WTC11 (cell line): ENCODE measurements at places on chromosomes 7 and 10.

DNA sequence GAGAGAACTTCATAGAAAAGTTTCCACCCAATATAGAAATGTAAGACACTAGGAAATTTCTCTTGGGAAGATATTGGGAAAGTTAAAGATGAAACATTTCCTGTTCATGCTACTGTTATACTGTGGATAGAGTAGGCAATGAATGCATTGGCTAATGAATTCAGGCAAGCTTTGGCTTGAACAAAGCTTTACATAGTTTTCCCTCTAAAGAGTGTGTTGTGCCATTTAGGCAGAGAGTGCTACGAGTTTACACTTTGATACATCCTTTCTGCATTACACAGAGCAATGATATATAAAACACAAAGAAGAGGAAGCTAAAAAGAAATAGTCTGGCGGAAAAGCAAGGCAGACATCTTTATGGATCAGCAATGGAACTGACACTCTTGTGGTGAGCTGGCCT is 125.9 kb upstream of the SHH start:
- DNase-seq = no peak
- H3K27me3 ChIP-seq = peaks cover 17% of the 10 kb centered on the region
- H3K27ac ChIP-seq = no peak overlapping the region

DNA sequence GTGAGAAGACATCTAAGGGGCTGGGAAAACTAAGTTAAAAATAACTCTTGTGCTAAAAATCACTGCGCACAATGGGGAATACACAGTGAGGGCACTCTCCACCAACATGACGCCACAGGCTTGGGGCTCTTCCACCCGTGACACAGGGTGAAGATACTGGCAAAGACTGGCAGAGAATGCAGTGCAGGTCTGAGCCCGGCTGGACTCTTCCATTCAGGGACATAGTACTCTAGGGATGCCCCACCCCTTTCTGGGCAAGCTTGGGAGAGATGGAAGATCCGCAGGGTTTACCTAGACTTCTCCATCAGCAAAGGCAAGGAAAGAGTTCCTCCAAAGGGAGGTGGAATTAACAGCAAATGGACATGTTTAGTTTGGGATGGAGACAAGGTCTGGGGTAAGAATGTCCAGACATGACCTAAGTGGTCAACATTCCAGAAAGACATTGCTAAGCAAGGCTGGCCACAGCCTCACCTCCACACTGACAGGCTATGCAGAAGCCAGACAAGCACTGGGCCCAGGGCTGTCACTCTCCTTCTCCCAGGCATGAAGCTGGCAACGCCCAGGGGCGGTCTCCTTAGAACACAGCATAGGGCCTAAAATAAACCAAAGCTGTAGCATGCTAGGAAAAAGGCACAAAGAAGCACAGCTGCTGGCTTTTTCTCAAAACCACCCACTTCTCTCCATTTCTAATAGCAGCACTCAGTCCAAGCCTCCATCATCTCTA is 28.1 kb downstream of the XPNPEP1 start:
- H3K36me3 ChIP-seq = peaks cover 33% of the 10 kb centered on the region
- H3K27ac ChIP-seq = peak overlapping the region; percentile 19
- H3K27me3 ChIP-seq = no peaks in the 10 kb centered on the region

- peak overlapping the region; percentile 47 for H3K27ac ChIP-seq
- no peaks in the 10 kb centered on the region for H3K27me3 ChIP-seq
- H3K36me3 ChIP-seq = no peaks in the 10 kb centered on the region
- DNase-seq = no peak
- peaks cover 38% of the 10 kb centered on the region for H3K4me1 ChIP-seq
- H3K4me3 ChIP-seq = no peak overlapping the region
These were observed 3.7 kb upstream of the HDAC9 start for GRCh38 chr7:18491871-18492270.

DNA sequence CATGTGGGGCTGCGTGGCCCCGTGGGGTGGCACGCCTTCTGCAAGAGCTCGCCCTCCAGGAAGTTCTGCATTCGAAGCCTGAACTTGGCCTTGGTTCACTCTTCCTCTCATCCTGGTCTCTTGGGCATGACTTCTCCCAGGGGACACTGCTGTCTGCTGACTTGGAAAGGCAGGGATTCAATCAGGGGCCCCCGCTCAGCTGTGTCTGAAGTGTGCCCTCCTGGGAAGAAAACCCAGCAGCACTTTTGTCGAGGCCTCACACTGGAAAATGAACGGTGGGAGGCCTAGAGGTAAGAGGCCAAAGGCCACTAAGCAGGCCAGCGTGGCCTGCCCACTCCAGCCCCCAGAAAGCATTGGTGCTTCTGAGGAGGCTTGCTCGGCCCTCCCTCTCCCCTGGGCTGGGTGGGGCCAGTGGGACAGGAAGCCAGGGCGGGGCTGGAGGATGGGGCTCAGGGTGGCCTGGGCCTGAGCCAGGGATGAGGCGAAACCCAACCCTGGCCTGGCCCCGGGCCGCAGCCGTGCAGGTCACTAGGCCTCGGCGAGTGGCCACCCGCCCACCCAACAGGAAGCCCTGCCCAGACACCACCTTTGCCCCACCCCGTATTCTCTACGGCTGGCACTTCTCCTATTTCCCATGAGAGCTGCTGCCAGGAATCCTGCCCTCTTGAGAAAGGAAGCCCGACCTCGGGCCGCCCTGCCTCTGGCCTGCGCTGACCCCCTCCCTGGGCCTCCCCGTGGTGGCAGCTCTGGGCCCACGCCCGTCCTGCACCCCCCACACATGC is 81.1 kb downstream of the ZMIZ1 start:
- H3K36me3 ChIP-seq = no peaks in the 10 kb centered on the region
- no peaks in the 10 kb centered on the region for H3K27me3 ChIP-seq
- H3K4me3 ChIP-seq = no peak overlapping the region
- peaks cover 15% of the 10 kb centered on the region for H3K4me1 ChIP-seq

GRCh38 chr10:71770255-71770654 is 3.1 kb downstream of the VSIR start:
- no peaks in the 10 kb centered on the region for H3K36me3 ChIP-seq
- H3K27ac ChIP-seq = no peak overlapping the region
- H3K4me3 ChIP-seq = no peak overlapping the region
- no peak for DNase-seq

GRCh38 chr7:28157831-28158416 is 22.7 kb downstream of the JAZF1 start:
- no peaks in the 10 kb centered on the region for H3K27me3 ChIP-seq
- H3K36me3 ChIP-seq = peaks cover 8% of the 10 kb centered on the region; the same call in 1 of the 2 replicates
- peaks cover 26% of the 10 kb centered on the region for H3K4me1 ChIP-seq
- no peak overlapping the region for H3K4me3 ChIP-seq
- DNase-seq = no peak
- H3K27ac ChIP-seq = no peak overlapping the region

GRCh38 chr7:129017933-129018538 is 36.9 kb downstream of the TNPO3 start:
- no peaks in the 10 kb centered on the region for H3K27me3 ChIP-seq
- peaks cover 2% of the 10 kb centered on the region; the same call in 1 of the 2 replicates for H3K4me1 ChIP-seq
- H3K4me3 ChIP-seq = no peak overlapping the region

DNA sequence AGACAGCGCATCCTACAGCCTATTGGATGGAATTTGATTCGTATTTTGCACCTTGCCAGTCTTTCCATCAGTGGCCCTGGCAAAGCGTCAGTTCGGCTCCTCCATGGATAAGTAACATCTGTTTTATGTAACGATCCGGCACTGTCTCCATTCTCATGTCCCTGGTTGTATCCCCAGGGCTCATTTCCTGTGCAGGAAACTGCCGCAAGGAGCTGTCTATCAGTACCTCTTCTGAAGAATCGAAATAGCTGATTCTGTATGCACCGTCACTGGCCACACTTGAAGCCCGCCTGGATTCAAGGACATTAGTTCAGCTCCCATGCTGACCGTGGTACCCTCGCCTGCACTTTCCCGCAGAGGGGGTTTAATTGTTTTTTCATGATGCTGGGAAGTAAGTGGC is 53.1 kb upstream of the NPS start:
- no peaks in the 10 kb centered on the region for H3K36me3 ChIP-seq
- no peak overlapping the region for H3K27ac ChIP-seq
- H3K4me1 ChIP-seq = peaks cover 2% of the 10 kb centered on the region; the same call in 1 of the 2 replicates
- no peak for DNase-seq
- no peaks in the 10 kb centered on the region for H3K27me3 ChIP-seq
- no peak overlapping the region for H3K4me3 ChIP-seq

DNA sequence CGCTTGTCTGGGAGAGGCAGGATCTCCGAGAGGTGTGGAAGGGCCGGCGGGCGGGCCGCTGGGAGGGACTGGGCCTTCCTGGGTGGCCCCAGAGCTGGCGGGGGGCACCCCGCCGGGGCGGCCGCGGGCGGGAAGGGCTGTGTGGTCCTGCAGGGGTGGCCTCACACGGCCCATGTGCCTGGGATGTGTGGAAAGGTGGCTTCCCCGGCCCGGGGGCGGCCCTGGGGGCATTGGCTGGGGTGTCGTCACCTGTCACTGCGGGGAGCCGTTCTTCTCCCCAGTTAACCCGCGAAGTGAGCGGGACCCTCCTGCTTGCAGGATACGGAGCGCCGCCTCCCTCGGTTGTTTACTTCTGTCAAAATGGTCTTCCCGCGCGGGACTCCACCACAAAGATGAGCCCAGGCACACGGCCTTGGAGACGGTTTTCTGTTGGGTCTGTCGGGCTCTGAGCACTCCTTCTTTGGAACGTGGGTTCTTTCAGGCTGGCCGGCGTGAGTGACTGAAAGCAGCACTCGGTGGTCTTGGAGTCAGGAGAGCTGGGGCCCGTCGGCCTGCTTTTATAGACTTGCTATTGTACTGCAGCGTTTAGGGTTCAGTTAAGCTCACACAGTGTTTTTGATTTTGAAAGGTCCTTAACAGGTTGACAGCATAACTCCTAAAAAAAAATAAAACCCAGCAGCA is 700 bp downstream of the SMC3 start:
- DNase-seq = peak; percentile 53
- H3K4me1 ChIP-seq = peaks cover 27% of the 10 kb centered on the region
- no peaks in the 10 kb centered on the region; the same call in 1 of the 2 replicates for H3K27me3 ChIP-seq
- H3K36me3 ChIP-seq = peaks cover 14% of the 10 kb centered on the region
- peak overlapping the region; percentile 89 for H3K27ac ChIP-seq

DNA sequence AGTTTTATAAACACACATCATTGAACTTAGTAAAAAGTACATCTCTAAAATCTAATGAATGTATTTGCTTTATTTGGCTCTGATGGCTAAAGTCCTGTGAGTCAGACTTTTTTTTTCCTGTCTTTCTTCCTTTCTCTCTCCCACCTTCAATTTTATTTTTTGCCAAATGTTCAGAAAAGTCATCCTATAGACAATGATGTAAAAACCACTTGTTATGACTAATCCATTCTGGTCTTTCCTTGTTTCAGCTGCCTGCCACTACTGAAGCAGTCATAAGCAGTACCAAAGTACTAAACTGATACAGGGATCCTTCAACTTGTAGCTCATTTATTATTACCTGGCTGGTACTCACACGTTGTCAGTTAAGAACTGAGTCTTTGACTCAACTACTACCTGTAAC is 23.9 kb downstream of the HECTD2 start:
- H3K36me3 ChIP-seq = peaks cover 11% of the 10 kb centered on the region
- no peak for DNase-seq
- no peak overlapping the region for H3K27ac ChIP-seq
- no peaks in the 10 kb centered on the region for H3K4me1 ChIP-seq
- H3K27me3 ChIP-seq = no peaks in the 10 kb centered on the region
- no peak overlapping the region for H3K4me3 ChIP-seq

DNA sequence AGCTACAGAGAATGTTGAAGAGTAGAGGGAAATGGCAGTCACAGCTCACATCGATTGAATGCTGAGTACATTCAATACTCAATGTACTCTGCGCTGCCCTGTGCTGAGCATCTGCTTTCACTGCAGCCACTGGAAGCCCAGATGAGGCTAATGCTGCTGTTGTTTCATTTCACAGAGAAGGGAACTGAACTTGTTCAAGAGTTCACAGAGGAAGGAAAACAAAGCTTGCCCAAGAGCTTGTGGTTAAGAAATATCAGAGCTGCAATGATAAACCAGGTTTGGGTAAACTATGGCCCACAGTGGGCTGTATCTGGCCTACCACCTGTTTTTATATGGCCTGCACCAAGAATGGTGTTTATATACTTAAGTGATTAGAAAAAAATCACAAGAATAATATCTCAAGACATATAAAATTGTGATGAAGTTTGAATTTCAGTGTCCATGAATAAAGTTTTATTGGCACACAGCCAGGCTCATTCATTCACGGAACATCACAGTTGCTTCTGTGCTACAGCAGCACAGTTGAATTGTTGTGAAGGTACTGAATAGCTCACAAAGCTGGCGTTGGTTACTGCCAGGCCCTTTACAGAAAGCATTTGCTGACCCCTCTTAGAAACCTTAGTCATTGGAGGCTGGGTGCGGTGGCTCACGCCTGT is 64.1 kb downstream of the CFAP58 start:
- no peaks in the 10 kb centered on the region for H3K36me3 ChIP-seq
- H3K4me1 ChIP-seq = peaks cover 19% of the 10 kb centered on the region
- no peak overlapping the region for H3K27ac ChIP-seq
- DNase-seq = no peak

GRCh38 chr10:8752146-8752843 is 697.8 kb downstream of the GATA3 start:
- no peak overlapping the region; the same call in none of the 2 replicates for H3K27ac ChIP-seq
- H3K27me3 ChIP-seq = no peaks in the 10 kb centered on the region
- DNase-seq = no peak
- H3K4me1 ChIP-seq = no peaks in the 10 kb centered on the region

- DNase-seq = no peak
- H3K27me3 ChIP-seq = peaks cover 12% of the 10 kb centered on the region
- peaks cover 36% of the 10 kb centered on the region for H3K4me1 ChIP-seq
- H3K4me3 ChIP-seq = no peak overlapping the region
- H3K27ac ChIP-seq = no peak overlapping the region
These were observed 50.4 kb upstream of the ENO4 start for GRCh38 chr10:116798859-116799258.

GRCh38 chr7:110399421-110399820 is 691.5 kb upstream of the LRRN3 start:
- no peaks in the 10 kb centered on the region for H3K27me3 ChIP-seq
- peaks cover 4% of the 10 kb centered on the region for H3K4me1 ChIP-seq
- no peak overlapping the region for H3K27ac ChIP-seq
- no peaks in the 10 kb centered on the region for H3K36me3 ChIP-seq
- H3K4me3 ChIP-seq = no peak overlapping the region

DNA sequence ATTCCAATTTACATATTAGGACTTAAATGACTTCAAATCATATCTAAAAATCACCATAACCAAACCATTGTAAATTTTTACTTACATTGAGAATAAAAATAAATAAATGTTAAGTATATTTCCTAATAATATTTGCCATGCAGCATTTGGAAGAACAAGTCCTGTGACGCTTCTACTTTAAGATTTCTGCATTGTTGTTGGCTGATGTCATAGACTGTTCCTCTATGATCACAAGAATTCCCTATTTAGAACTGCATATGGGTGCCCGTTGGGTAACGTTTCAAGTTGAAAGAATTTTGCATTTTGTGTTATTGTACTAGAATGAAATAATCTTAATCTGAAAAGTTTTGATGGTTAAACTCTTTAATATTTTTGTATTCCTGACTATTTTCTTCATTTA is 5.1 kb upstream of the ITGB1 start:
- no peaks in the 10 kb centered on the region for H3K27me3 ChIP-seq
- no peaks in the 10 kb centered on the region for H3K36me3 ChIP-seq
- no peak for DNase-seq
- H3K27ac ChIP-seq = peak overlapping the region; percentile 94
- H3K4me1 ChIP-seq = peaks cover 53% of the 10 kb centered on the region
- peak overlapping the region; percentile 11; the same call in 1 of the 2 replicates for H3K4me3 ChIP-seq

GRCh38 chr10:66651308-66652082 is 274.3 kb upstream of the LRRTM3 start:
- DNase-seq = no peak
- H3K27me3 ChIP-seq = no peaks in the 10 kb centered on the region; the same call in 1 of the 2 replicates
- H3K4me1 ChIP-seq = no peaks in the 10 kb centered on the region

- no peak overlapping the region for H3K4me3 ChIP-seq
- DNase-seq = no peak
- no peaks in the 10 kb centered on the region; the same call in 1 of the 2 replicates for H3K27me3 ChIP-seq
These were observed 40.3 kb upstream of the ANK3 start for GRCh38 chr10:60430017-60430416.

GRCh38 chr7:80060218-80060806 is 74.3 kb upstream of the GNAI1 start:
- H3K27ac ChIP-seq = no peak overlapping the region
- DNase-seq = no peak
- no peak overlapping the region for H3K4me3 ChIP-seq
- peaks cover 10% of the 10 kb centered on the region for H3K36me3 ChIP-seq
- no peaks in the 10 kb centered on the region for H3K27me3 ChIP-seq
- peaks cover 11% of the 10 kb centered on the region for H3K4me1 ChIP-seq
